Activated CD4-positive, alpha-beta T cell treated with anti-CD3 and anti-CD28 coated beads, Interleukin-2, amount 50 U/mL, for 24 hours (primary cell): ENCODE measurements at places on chromosomes 7 and 10.

DNA sequence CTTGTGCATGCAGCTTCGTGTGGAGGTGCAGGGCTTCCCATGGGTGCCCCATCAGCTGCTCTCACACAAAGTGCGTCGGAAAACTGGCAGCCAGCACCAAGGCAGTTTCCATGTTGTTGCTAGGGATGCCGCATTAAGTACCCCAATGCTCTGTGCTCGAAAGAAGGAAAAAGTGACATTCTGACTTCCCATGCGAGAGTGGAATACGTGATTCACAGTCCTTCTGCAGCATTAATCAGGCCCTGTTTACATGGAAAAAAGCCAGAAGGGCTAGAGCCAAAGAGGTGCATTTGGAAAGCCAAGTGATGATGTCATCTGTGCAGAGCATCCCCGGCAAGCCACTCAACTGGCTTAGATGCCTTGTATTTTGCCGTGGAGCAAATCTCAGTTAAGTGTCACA lies 258.3 kb downstream of the GATA3 start:
- DNase-seq, result no peak

GRCh38 chr10:17974505-17974904 lies 22.8 kb downstream of the SLC39A12 start:
- DNase-seq, result no peak

DNA sequence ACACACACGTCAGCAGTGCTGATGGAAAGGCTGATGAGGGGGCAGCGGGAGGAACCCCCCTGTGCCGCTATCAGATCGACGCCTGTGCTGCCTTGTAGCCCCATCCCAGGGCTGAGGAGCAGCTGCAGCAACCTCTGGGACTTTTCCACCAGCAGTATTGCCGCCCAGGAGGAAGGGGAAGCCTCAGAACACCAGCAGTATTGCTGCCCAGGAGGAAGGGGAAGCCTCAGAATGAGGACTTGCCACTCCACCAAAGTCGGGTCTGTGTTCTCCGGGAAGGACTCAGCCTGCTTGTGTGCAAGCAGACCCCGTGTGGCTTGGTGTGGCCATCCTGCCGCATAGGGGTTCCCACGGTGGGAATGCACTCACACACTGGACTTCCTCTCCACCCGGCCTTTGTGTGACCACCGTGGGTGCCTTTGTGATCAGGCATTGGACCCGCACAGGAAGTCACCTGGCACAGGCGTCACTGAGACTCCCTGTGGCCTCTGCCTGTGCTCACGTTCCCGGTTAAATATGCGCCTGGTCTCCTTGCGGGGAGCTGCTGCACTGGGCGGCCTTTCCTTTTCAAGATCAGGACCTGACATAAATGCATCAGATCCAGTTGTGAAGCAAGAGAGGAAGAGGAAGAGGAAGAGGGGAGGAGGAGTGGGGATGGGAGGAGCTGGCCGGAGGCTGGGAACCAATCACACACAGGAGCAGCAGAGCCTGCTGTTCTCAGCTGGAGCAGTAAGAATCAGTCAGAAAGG lies 248.5 kb downstream of the DNAJB6 start:
- DNase-seq, result no peak

- no peak for DNase-seq
Measured at GRCh38 chr10:23291551-23292334, 52.9 kb downstream of the C10orf67 start.

GRCh38 chr10:28678687-28679457 lies 1.6 kb downstream of the BAMBI start:
- no peak for DNase-seq

- DNase-seq, result no peak
Measured at GRCh38 chr7:50281680-50282445, 22.7 kb upstream of the IKZF1 start.

- no peak for DNase-seq
Measured at GRCh38 chr10:58278962-58279307, 10.0 kb downstream of the CISD1 start.

DNA sequence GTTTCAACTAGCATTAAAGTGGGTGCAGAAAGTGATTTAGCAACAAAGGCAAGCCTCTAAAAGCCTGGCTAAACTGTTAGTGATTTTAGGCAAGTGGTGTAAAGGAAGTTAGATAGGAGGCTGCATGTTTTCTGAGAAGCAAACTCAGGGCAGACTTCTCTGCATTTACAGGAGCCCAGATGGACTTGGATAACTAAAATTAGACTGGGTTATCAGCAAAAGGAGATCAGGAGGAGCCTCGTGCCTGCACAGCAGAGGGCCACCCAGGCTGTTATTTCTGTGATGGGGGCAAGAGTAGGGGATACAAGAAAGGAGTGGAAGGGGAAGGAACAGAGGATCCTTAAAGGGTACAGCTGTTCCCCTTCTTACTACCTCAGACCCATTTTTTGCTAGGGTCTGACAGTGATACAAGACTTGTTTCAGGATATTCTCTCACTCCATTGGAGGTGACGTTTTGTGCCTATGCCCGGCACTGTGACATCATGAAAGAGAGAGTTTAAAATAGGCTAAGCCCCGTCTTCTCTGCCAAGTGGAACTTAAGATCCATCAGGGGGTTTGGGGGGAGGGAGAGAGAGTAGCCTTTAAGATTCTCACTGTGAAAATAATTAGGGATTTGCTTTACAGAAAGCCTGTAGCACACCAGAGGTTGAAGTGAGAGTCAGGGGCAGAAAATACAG lies 49.6 kb upstream of the PDCD4 start:
- DNase-seq, result no peak

DNA sequence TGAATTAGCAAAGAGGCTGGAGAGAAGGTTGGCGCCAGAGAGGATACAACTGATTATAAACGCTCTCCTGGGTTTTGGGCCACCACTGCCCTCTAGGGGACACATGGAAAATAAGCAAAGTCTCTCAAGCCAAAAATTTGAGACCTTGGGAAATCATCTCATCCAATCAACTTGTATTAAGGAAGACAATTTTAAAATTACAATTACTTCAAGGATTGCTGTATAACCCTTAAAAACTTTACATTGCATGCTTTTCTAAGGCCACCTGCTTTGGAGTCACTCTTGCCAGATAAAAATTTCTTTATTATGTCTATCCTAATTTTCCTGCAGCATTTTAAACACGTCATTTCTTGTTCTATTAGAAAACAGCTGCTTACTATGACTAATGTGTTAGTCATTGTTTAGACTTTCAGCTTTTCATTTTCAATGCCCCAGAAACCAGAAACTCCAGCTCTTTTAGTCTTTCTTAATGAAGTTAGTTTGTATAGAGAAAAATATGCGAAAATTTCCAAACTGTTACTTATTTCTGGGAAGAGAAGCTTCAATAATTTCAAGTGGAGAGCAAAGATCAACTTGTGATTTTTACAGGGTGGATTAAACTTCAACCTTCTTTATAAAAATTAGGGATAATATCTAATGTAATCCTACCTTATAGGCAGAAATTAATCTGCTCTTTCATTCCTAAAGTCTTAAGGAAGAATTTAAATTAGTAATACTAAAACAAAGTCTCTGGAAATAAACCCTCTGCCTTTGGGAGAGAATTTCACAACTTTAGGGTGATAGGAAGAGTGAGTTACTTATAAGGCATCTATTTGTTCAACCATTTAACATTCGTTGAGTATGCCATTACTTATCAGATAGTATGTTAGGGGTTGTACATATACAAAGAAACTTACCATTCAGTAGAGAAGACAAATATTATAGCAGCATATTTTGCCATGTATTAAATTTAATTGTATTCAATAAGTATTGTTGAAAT lies 20.6 kb upstream of the RHOBTB1 start:
- peak; percentile 37 for DNase-seq

DNA sequence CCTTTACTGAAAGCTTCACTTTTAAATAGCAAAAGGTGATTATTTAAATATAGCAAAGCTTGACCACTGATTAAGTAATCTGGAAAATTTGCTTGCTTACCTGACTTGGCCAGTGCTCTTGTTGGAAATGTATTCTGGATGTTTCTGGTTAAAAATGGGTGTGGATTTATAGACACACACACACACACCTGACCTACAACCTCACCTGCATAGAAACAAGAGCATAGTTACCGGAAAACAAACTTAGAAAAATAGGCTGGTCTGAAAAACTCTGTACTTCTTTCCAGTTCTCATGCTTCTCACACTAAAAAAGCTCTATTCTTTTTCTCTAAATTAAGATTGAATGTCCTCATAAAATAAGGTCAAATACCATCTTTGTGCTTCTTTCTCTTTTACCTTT lies at the start of gene AGR3:
AGR3 (minus strand) TSS at position 140 of the 400 bp plus-strand sequence. CDS start 3,365 bp downstream, outside the sequence.
- DNase-seq, result no peak

DNA sequence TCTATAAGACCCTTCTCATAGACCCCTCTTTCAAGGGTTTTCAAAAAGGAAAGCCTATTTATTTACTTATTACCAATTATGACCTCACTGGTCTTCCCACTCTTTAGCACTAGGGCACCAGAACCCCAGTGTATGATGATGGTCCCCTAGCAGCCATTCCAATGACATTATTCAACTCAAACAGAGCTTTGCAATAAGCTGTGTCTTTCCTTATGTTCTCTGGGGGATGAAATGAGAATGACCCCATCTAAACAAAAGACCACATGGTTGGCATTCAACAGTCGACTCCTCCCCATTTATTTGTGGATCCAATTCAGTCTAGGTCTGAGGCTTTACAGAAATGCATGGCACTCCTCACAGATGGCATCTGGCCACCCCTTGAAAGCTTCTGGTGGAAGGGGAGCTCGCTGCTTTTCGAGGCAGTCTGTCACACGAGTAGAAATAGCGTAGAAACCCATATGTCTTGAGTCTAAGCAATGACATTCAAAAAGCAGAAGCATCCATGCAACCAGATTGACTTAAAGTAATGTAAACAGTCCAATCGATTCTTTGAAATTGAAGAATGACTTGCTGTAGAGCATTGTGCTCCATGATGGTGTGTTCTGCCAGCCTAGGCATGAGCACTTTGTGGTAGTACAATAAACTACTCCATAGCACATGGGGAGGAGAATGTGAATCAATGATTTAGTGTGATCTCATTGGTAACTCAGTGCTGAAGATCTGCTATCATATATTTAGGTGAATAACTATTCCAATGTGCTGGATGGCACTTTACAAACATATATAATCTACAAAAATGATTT lies 29.8 kb downstream of the NRP1 start:
- DNase-seq, result no peak

GRCh38 chr10:133104068-133104962 lies 16.6 kb downstream of the ADGRA1 start:
- DNase-seq, result no peak

- DNase-seq, result no peak
Measured at GRCh38 chr10:113665806-113666354, 2.0 kb upstream of the NRAP start.

- DNase-seq, result no peak
Measured at GRCh38 chr7:112203365-112203739, 2.8 kb downstream of the DOCK4 start.

- DNase-seq, result no peak
Measured at GRCh38 chr10:88936656-88937055, 15.9 kb downstream of the ACTA2 start.

DNA sequence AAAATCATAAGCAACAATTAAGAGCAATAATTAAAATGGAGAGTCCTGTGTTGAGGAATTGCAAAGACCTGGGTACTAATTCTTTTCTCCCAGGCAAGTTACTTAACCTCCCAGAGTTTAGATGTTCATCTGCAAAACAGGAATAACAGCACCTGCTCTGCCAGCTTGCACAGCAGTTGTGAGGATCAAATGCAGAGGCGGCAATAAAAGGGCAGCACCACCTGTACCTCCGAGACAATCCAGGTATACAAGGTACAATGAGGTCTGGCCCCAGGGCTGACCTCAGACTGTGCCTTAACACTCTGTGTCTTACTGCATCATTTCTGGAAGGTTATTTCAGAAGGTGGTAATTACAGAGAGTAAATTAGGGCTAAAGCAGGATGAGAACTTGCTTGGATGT lies 14.5 kb upstream of the FAM204A start:
- no peak for DNase-seq

DNA sequence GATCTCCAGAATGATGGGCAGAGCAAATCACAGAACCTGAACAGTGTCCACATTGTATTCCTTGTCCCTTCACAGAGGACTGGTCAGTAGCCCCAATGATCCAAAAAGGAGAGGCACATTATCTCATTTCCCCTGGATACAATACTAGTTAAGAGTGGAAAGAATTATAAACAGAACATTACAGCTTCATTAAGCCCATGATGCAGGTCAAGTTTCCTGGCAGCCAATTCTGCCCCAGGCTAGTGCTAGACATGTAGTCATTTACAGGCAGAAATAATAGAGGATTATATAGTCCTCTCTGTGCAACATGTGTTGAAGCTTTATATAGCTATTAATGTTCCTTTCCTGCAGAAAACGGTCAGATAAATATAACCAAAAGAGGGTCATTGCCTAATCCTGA lies 124.3 kb upstream of the WNT16 start:
- no peak for DNase-seq

DNA sequence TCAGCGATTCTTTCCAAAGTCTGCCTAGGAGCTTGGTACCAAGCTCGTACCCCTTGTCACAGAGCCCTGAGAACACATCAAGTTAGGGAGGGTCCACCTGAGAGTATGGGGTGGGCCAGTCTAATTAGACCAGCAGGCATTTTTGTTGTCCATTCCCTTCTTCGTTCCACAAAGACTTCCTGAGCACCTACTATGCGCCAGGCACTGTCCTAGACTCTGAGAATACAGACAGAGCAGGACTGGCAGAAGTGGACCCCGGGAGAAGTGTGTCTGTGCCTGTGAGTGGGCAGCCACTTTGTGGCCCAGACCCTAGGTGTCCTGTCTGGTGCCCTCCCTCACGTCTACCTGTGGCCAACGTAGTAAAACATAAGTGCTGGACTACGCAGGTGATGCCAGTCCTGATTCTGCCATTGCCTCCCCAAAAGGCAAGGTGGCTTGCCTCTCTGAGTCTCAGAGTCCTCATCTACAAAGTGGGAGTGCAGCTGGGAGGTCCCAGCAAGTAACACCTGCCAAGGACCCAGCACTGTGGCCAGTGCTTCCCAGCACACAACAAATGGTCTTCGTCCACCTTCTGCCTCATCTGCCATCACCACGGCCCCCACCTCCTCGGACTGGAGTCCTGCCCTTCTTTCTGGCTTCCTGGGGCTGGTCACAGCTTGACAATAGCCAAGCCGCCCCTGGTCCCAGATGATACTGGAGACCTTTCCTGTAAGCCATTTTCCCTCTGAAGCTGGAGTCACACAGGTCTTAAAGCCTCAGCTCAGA lies 54.3 kb upstream of the DUSP5 start:
- no peak for DNase-seq

DNA sequence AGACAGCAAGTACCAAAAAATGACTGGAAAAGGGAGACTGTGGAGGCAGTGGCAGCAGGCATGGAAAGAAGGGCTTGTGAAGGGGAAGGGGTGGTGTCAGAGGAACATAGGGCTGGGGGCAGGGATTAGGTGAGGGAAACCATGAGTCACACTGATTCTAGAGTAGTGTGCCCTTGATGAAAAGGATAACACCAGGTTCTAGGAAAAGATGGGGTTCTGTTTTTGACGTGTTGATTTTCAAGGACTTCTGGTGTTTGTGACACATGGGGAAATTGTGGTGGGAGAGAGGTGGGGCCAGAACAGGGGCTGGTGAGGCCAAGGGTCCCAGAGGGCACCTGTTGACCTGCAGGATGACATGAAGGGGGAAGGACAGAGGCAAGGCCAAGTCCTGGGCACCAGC lies 57.1 kb downstream of the FIGNL1 start:
- no peak for DNase-seq

DNA sequence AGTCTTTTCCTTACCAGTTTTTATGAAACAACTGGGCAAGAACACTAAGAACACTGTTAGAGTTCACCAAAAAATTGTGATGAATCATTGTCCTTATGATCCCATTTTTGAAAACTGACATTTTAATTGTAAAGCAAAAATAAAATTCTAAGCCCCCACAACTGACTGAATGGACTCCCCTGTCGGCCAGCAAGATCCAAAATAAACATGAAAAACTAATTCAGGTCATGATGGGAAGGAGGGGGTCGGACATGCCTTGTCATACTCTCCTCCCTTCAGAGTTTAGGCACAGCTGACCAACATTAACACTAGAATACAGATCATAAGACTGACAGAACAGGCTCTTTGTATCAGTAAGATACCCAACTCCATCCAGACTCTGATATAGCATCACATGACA lies 2.0 kb upstream of the RBAK start:
- no peak for DNase-seq
